Esophagus squamous epithelium (tissue), 5 donors: ENCODE measurements at places on chromosomes 5 and 9.
A peak's percentile ranks its signal among the peaks of the same experiment; 100 is the strongest.

DNA sequence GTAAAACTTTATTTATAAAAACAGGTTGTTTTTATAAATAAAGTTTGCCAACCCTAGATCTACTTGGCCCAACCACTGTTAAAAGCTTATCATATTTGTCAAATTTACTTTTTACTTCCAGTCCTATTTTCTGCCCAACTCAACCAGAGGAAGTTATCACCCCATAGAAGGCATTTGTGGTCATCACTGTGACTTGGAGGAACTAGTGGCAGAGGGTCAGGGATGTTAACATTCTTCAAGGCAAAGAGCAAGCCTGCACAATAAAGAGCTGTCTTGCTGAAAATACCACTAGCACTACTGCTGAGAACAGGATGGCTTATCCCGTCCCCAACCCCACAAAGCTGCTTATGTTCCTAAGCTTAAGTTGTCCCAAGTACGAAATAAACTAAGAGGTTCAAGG, 22.3 kb downstream of the TTC33 start:
- no peak for DNase-seq

GRCh38 chr9:98644011-98644410, 64.7 kb downstream of the GABBR2 start:
- DNase-seq: no peak

DNA sequence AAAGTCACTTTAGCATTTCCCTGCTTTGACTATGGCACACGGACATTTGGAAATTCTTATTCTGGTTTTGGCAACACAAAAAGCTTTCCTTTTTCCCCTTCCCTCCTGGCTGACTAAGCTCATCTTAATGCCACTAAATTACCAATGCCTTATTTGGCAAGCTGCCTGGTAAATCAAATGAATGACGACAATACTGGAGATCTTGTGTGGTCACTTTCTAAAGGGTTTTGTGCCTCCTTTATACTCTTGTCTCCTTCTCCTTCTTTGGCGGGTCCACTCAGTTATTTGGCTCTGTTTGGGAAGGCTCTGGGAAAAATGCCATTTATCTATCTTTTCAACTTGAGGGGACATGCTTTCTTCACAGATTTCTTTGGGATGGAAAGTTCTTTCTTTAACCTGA, 34.9 kb downstream of the SH3GL2 start:
- DNase-seq: no peak

DNA sequence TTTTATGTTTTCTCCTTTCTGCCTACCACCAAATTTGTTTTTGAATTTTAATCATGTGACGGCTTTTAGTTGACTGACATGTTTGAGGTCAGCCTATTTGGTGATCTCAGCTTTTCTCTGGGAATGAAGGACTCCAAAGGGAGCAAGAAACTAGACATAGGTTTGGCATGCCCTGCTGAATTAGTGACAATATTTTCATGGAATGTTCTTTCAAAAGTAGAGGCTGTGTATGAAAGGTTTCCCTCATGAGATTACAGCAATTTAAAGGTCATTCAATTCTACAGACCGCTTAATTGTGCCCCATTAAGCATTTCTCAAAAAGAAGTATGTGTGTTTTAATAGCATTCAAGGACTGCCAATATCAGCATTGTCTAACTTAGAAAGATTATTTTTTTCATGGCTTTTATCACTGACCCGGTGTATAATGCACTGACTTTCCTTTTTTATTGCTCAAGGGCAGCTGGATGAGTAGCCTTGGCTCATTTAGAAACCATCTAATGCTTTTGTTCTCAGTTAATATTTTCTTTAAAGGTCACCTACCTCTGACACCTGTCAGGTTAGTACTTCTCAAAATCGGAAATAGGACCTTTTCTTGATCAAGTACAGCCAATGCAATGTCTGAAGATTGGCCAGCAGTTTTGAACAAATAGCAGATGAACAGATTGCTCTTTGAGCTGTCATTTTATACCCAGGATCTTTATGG, 8.1 kb upstream of the MLLT3 start:
- DNase-seq: no peak

DNA sequence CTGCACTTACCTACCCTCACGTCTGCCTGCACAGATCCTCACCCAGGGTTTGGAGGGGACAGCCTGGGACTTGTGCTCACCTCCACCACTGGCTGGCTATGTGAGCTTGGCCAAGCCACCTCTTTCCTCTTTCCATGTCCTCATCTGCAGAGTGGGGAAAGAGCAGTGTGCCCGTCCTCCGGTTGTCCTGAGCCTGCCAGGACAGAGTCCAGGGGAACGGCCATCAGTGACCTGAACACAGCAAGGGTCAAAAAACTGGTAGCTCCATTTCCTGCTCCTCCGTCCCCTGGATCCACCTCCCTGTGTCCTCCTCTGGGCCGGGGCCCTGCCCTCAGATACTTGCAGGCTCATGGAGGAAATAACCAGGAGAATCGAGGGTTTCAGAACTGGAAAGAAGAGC, 187.7 kb downstream of the OLFM1 start:
- no peak for DNase-seq

DNA sequence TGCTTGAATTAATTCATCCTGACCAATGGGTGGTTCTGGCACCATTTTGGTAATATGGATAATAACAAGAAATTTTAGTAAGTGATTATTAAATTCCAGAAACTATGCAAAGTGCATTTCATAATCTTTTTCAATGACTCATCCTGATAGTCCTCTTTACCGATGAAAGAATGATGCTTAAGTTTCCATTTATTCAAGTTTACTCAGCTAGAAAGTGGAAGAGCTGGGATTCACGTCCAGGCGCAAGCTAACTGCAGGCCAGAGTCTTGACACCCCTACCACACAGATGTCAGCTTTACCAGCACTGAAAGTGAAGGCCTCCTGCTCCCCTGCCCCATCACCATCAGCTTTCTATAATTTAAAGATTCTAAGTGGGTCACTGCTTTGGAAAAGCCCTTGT, 493.5 kb upstream of the WWC1 start:
- DNase-seq: no peak

- DNase-seq: no peak
Observed at GRCh38 chr9:4812858-4813257, 20.1 kb downstream of the RCL1 start.

- DNase-seq: no peak
Observed at GRCh38 chr9:35106343-35106730, 3.4 kb upstream of the STOML2 start.

GRCh38 chr9:137672907-137673791, 54.3 kb downstream of the EHMT1 start:
- no peak for DNase-seq

- DNase-seq: no peak
Observed at GRCh38 chr5:57435701-57436134, 46.9 kb downstream of the ACTBL2 start.

DNA sequence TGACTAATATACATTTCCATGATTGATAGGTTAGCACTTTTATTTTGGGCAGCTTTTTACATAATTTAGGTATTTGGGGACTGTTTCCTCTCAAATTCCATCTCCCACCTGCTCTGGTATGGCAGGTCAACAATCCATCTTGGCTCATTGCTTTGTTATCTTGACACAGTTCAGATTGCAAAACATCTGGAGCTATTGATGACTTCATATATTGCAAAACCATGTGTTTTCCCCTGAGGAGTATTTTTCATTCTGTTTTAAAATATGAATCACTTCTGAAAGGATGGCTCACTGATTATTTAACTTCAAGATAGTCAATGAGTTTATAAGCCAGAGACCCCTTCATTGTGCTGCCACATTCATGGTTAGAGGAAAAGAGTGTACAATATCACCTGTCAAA, 1206.0 kb upstream of the C9orf72 start:
- DNase-seq: no peak

- DNase-seq: no peak
Observed at GRCh38 chr5:135615581-135616260, 36.9 kb upstream of the CXCL14 start.

GRCh38 chr5:91026466-91026865, 356.7 kb downstream of the ARRDC3 start:
- no peak for DNase-seq

DNA sequence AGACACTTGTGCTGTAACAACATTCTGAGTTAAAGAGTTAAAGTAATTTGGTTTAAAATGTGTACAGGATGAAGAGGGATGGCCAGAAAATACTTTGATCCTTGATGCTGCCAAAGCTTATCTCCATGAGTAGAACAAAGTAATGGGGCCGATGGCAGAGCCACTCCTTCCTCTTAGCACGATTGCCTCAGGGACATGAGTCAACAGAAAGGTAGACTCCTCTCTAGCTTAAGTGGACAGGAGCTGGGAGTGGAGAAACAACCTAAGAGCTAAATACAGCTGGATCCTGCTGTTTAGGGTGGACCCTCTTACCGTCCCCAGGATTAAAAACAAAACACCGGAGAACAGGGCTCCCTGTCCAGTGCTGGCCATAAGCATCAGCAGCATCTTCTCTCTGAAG, 267.3 kb downstream of the IRX1 start:
- no peak for DNase-seq

DNA sequence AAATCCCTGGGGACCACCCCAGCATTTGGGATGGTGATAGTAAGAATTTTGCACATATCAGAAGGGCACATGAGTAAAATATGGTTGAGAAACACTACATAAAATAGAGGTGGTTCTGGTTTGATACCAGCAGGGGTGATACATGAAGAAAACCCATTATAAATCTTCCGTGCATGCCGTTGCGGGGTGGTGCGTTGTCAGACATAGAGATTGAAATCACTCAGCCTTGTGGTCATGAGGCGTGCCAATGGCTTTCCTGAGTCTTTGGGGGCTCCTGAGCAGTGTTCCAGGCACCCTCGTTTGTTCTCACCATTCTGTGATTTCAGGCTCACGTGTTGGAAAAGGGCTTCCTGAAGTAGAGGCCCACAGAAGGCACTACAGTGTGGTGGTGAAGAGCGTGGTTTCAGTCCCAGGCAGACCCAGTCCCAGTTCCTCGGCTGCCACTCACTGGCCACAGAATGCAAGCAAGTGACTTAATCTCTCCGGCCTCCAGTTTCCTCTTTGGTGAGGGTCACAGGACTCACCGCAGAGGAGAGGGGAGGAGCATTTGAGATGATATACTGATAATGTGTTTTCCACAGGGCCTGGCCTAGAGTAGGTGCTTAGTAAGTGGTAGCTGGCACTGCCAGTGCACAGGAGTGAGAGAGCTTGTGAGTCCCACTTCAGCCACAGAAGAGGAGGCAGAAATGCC, 20.5 kb upstream of the GLRX start:
- DNase-seq: peak; percentile 26

DNA sequence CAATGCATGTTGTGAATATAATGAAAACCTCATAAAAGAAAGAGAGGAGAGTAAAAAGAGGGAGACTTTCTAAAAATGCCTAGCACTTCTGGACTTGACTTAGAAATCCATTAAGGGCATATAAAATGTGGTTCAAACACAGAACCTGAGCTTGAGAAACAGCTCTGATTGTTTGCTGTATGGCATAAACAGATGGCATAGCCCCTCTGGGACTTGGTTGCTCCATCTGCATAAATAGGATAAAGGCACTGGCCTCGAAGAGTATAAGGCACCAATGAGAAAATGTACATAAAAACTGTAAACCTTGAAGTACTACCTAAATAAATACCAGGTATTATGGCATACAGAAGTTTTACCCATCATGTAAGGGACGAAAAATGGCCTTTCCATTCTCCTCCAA, 23.8 kb downstream of the MRPS27 start:
- DNase-seq: no peak

DNA sequence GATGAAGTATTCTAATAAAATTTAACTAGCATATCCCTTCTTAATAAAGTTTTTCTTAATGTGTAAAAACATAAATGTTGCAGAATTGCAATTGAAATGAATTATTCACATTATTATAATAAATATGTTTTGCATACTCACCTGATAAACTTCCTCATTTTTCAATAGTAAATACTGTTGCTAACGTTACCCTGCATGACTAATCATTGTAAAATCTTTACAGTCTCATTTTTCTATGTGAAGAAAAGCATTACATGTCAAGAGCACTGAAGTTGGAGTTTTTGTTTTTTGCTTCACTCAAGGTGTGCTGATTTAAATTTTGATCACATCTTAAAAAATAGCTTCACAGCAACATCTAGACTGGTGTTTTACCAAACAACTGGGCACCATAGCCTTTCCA, 157.2 kb upstream of the CDH18 start:
- no peak for DNase-seq

DNA sequence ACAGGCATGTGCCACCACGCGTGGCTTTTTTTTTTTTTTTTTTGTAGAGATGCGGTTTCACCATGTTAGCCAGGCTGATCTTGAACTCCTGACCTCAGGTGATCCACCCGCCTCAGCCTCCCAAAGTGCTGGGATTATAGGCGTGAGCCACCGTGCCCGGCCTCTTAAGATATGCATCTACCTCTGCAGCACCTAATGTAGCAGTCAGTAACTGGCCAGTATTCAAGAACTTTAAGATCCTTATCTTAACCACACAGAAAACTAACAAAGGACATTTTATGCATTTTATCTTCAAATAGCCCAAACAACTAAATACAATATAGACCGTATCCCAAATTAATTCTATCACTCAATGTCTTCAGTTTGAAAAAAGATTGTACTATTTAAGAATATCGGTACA, 618.7 kb downstream of the TLE1 start:
- no peak for DNase-seq
